ENCODE measurements at places on chromosomes 11 and 22.

- peak overlapping the region; percentile 91 for H3K4me3 ChIP-seq
- H3K27me3 ChIP-seq, result no peaks in the 10 kb centered on the region
- peaks cover 20% of the 10 kb centered on the region for H3K4me1 ChIP-seq
- H3K36me3 ChIP-seq, result no peaks in the 10 kb centered on the region
Observed at GRCh38 chr11:66479394-66480116, 679 bp upstream of the DPP3 start.

- H3K27ac ChIP-seq, result no peak overlapping the region
- no peak for DNase-seq
- no peaks in the 10 kb centered on the region for H3K36me3 ChIP-seq
- peaks cover 11% of the 10 kb centered on the region for H3K27me3 ChIP-seq
Observed at GRCh38 chr11:10349806-10350205, 44.9 kb downstream of the ADM start.

DNA sequence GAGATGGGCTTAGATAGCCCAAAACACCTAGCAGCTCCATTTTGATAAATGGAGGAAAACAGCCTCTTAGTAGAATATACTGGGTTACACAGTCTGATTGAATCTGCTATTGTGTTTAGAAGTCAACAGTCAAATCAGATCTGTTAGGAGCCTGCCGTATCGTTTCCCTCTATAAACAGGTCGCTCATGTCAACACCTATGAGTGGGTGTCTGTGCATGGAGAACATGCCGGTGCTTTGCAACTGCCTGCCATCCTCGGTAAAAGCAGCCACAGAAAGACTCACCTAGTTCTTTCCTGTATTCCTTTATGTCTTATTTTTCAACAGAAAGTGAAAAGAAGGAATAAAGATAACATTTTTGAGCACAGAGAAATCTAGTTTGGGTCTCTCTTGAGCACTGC lies 99.4 kb downstream of the ETS1 start:
- peaks cover 91% of the 10 kb centered on the region for H3K36me3 ChIP-seq
- peak overlapping the region; percentile 83 for H3K4me3 ChIP-seq
- no peak for DNase-seq
- peak overlapping the region; percentile 100 for H3K27ac ChIP-seq

GRCh38 chr11:87493516-87493915 lies 455.8 kb downstream of the TMEM135 start:
- H3K4me3 ChIP-seq, result no peak overlapping the region
- H3K36me3 ChIP-seq, result no peaks in the 10 kb centered on the region
- no peaks in the 10 kb centered on the region for H3K27me3 ChIP-seq
- no peak overlapping the region for H3K27ac ChIP-seq
- no peaks in the 10 kb centered on the region for H3K4me1 ChIP-seq

- no peaks in the 10 kb centered on the region for H3K27me3 ChIP-seq
- no peak overlapping the region for H3K4me3 ChIP-seq
- no peaks in the 10 kb centered on the region for H3K4me1 ChIP-seq
- no peaks in the 10 kb centered on the region for H3K36me3 ChIP-seq
Observed at GRCh38 chr11:82828472-82828871, 71.8 kb downstream of the PRCP start.

DNA sequence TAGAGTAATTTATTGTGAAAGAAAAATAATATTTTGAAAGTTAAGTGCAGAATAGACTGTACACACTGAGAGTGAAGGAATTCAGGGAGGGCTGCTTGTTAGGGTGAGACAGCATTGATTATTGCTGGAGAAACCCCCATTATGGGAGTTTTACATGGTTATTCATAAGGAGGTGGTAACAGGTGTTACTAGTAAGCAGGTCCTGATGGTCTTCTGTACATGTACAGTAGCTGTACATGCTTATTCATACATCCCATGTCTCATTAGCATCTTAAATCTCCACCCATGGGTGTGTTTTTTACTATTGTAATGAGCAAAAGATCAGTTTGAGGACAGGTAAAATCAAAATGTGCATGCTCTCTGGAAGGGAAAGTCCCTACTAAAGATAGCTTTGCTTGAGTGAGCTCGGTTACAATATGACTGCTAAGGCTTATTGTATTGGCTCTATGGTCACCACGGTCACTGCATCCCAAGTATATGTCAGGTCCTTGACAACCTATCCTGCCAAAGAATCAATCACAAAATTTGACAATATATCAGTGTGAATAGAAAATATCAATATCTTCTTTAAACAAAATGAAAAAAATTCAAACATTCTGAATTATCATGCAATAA lies 6.2 kb downstream of the KDM4F start:
- H3K27me3 ChIP-seq, result peaks cover 50% of the 10 kb centered on the region
- H3K4me3 ChIP-seq, result no peak overlapping the region
- DNase-seq, result no peak
- no peaks in the 10 kb centered on the region for H3K4me1 ChIP-seq

GRCh38 chr11:112748713-112749543 lies 212.3 kb upstream of the NCAM1 start:
- peaks cover 25% of the 10 kb centered on the region for H3K27me3 ChIP-seq
- no peak overlapping the region for H3K27ac ChIP-seq
- no peak for DNase-seq
- H3K4me3 ChIP-seq, result no peak overlapping the region
- no peaks in the 10 kb centered on the region for H3K36me3 ChIP-seq
- no peaks in the 10 kb centered on the region for H3K4me1 ChIP-seq

- no peaks in the 10 kb centered on the region for H3K27me3 ChIP-seq
- DNase-seq, result no peak
- H3K36me3 ChIP-seq, result peaks cover 16% of the 10 kb centered on the region
- no peak overlapping the region for H3K27ac ChIP-seq
- peaks cover 35% of the 10 kb centered on the region for H3K4me1 ChIP-seq
- H3K4me3 ChIP-seq, result peak overlapping the region; percentile 65
Observed at GRCh38 chr11:1308743-1309497, 512 bp downstream of the TOLLIP start.

DNA sequence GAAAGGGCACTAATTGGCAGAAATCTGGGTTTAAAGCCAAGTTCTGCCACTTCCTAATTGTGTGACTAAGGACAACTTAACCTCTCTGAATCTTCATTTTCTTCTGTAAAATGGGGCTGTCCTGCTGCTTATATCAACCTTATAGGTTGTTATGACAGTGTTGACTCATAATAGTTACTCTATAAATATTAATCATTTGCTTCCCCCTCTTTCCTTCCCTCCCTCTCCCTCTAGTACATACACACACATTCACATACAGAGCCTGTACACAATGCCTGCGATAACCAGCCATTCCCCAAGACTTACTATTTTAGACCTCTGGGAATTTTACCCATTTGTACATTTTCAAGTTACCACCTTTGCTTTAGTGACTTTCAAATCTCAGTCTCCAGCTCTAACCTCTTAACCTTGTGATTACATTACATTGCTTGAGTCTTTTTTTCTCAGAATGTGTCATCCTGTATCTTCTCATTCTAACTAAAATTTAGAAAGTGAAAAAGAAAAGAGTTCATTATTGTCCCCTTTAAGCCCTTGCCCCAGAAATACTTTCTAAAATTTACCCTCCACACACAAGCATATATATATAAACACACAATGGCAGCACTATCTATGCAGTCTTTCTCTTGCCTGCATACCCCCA lies 31.9 kb downstream of the GDPD4 start:
- no peaks in the 10 kb centered on the region for H3K36me3 ChIP-seq
- H3K4me3 ChIP-seq, result no peak overlapping the region
- DNase-seq, result no peak

DNA sequence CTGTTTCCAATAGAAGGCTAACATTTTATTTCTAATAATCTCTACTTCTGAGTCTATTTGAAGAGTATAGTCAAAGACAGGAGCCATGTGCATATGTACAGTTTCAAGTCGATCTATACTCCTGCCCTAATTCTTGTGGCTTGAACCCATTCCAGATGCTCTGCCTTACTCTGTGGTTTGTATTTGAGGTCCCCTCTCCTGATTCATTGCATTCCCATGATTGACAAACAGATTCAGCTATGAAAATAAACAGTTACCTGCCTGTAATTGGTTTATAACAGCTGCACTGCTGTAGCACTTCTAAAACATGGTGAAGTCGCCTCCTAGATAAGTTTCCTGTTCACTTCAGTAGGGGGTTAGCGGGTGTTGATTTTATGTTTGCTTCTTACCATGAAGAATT lies 138.7 kb downstream of the SOX6 start:
- no peak overlapping the region for H3K27ac ChIP-seq
- no peaks in the 10 kb centered on the region for H3K4me1 ChIP-seq
- no peak for DNase-seq
- no peak overlapping the region for H3K4me3 ChIP-seq
- H3K27me3 ChIP-seq, result no peaks in the 10 kb centered on the region

- H3K4me1 ChIP-seq, result no peaks in the 10 kb centered on the region
- no peak overlapping the region for H3K27ac ChIP-seq
- DNase-seq, result no peak
- H3K4me3 ChIP-seq, result no peak overlapping the region
Observed at GRCh38 chr11:76609736-76610370, 60.7 kb downstream of the LRRC32 start.

DNA sequence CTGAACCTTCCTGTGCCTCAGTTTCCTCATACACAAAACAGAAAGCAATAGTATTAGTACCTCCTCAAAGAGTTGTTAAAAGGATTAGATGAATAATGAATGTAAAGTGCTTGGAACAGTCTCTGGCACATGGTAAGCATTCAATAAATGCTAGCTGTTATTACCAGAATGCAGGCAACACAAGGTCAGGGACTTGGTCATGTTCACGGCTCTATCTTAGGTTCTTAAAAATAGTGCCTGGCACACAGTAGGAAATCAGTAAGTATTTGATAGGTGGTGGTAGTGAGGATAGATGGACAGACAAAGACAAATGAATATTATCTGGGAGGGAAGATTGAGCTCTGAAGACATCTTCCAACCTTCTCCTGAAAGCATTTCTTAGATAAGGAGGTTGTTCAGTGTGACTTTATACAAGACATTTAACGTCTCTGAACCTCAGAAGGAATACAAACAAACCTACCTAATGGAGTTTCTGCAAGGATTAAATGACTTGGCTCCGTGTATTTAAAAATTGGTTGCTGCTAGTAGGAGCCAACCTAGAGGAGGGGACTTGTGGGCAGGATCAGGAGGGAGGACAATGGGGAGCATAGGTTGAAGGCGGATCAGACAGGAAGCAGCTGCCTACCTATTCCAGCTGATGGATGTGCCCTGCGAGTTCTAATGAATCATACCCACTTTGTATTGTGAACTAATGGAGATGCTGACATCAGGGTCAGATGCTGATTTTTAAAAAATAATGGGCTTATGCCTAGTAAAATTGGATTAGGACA lies 94.1 kb downstream of the DBX1 start:
- no peak overlapping the region for H3K27ac ChIP-seq
- peaks cover 13% of the 10 kb centered on the region for H3K27me3 ChIP-seq
- H3K36me3 ChIP-seq, result no peaks in the 10 kb centered on the region
- no peak overlapping the region for H3K4me3 ChIP-seq
- no peaks in the 10 kb centered on the region for H3K4me1 ChIP-seq
- no peak for DNase-seq

DNA sequence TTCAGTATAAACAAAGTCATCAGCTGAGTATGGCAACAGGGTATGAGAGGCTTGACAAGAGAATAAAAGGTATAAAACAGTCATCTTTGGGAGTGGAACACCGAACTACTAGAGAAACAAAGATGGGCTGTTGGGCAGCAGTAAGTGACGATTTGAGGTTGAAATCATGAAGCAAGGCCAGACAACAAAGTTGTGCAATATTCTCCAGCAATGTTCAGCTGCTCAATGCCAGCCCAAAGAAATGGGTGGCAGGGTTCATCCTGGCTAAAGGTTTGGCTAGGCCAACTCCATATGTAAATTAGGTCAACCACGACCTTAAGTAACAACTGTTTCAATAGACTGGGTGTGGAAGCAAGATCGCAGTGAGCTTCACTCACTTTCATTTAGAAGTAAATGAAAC lies 6.2 kb downstream of the APIP start:
- DNase-seq, result no peak
- no peak overlapping the region for H3K4me3 ChIP-seq
- peaks cover 21% of the 10 kb centered on the region for H3K4me1 ChIP-seq
- H3K27me3 ChIP-seq, result no peaks in the 10 kb centered on the region

GRCh38 chr11:10778217-10778970 lies 27.3 kb downstream of the CTR9 start:
- no peaks in the 10 kb centered on the region for H3K4me1 ChIP-seq
- H3K4me3 ChIP-seq, result peak overlapping the region; percentile 16
- H3K27ac ChIP-seq, result peak overlapping the region; percentile 69
- peaks cover 18% of the 10 kb centered on the region for H3K36me3 ChIP-seq
- no peak for DNase-seq

- no peak overlapping the region for H3K4me3 ChIP-seq
- H3K27ac ChIP-seq, result no peak overlapping the region
- H3K27me3 ChIP-seq, result peaks cover 23% of the 10 kb centered on the region
Observed at GRCh38 chr11:64450168-64450560, 91.2 kb downstream of the RPS6KA4 start.

DNA sequence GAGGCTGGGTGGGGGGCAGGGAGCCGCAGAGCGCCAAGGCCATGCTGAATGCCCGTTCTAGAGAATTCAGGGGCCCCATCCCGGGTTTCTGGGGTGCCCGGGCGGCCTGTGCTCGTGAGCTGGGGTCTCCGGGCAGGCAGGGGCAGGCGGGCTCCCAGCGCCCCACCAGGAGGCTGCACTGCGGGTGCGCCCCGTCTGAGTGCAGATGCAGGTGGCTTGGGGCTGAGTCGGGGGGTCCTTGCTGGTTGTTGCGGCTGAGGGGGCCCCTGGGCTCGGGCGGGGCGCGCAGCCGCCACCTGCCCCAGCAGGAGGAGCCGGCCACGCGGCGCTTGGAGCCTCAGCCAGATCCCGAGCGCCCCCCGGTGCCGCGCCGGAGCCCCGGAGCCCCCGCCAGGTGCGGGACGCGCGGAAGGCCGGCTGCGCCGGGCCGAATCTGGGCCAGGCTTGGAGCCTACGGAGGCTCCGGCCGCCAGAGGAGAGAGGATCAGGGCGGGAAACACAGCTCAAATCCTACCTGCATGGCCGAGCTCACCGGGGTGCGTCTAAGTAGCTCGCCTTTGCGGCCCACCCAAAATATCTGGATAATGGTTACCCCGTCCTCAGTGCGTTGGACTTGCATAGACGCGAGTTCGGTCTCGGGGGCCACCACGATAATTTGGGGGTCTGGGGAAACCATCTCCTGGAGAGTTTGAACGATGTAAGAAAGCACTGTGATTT lies 590 bp upstream of the IGF2 start:
- H3K4me3 ChIP-seq, result peak overlapping the region; percentile 40
- no peak overlapping the region for H3K27ac ChIP-seq
- H3K4me1 ChIP-seq, result peaks cover 25% of the 10 kb centered on the region
- H3K27me3 ChIP-seq, result peaks cover 61% of the 10 kb centered on the region

DNA sequence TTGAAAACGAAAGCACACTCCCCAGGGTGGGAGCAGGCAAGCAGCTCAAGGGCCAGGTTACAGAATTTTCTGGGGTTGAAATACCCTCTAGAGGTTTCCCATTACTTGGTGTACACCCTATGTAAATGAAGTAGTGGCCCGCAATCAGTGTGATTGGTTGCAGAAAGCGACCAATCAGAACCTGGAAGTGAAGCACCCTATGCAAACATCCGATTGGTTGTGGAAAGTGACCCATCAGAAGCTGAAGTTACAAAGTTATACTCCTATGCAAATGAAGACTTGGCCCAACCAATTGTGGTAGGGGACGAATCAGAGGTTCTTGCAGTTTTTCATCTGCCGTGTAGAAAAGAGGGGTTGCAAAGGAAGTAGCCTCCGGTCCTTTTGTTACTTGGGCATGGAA lies 19.2 kb downstream of the PRR5 start:
- no peaks in the 10 kb centered on the region for H3K36me3 ChIP-seq
- no peaks in the 10 kb centered on the region for H3K27me3 ChIP-seq
- H3K27ac ChIP-seq, result no peak overlapping the region
- H3K4me3 ChIP-seq, result no peak overlapping the region

GRCh38 chr22:26779108-26779507 lies 121.7 kb downstream of the MIAT start:
- no peaks in the 10 kb centered on the region for H3K27me3 ChIP-seq
- H3K36me3 ChIP-seq, result peaks cover 20% of the 10 kb centered on the region

- H3K4me1 ChIP-seq, result peaks cover 13% of the 10 kb centered on the region
- H3K36me3 ChIP-seq, result peaks cover 38% of the 10 kb centered on the region
- H3K27me3 ChIP-seq, result no peaks in the 10 kb centered on the region
- H3K4me3 ChIP-seq, result no peak overlapping the region
Observed at GRCh38 chr11:67252831-67253239, 13.4 kb upstream of the GRK2 start.
